Inflammatory macrophage treated with lipopolysaccharide for 1 hour (primary cell): ENCODE measurements at places on chromosomes 3 and 15.

DNA sequence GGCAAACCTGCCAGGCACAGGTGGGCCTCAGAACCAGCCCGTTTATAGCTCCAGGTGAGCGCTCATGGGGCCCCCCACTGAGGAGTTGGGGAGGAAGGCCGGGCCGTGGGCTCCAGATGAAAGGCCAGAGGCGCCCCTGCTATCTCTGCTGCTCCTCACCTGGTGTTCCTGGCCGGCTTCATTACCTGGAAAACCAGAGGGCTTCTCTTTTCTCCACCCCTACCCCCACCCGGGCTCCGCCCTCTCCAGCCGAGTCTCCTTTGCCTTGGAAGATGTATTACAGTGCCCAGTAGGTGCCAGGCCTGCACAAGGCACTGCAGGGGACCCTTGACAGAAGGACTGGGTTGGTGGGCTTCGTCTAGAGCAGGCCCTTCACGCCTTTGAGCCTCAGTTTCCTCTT lies 111.4 kb downstream of the WNT7A start:
- no peak for DNase-seq

DNA sequence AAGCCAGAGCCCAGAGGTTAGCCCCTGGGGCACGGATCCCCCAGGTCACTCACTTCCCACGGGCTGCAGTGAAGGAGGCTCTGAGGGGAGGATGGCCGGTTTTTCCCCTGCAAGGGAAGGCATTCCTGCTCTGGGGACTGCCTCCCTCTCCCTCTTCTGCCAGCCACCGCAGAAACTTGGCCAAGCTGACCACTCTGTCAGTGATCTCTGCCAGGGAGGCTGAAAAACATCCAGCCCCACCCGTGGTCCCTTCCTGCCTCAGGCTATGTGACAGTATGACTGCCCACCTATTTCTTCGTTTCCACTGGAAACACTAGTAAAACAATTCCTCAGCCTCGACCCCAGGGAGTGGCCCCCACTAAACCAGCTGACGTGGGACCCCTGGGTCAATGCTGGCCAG lies 14.6 kb upstream of the FANCD2 start:
- no peak for DNase-seq

GRCh38 chr15:59298225-59298853 lies 74.3 kb downstream of the MYO1E start:
- DNase-seq: peak; percentile 48

DNA sequence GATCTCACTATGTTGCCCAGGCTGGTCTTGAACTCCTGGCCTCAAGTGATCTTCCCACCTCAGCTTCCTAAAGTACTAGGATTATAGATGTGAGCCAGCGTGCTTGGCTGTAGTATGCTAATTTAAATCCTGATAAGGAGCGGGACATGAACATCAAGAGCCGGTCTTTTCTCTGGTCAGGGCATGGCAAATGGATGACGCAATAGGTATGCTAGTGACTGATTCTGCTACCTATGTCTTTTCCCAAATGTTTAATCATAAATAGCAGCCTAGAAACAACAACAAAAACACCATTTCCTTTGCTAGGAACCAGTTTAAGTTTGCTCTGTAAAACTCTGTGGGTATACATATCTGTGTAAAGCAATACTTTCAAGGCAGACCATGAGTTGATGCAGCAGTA lies 64.7 kb downstream of the STARD9 start:
- no peak for DNase-seq

GRCh38 chr3:100810671-100811070 lies 101.4 kb downstream of the TFG start:
- no peak for DNase-seq

- DNase-seq: peak; percentile 97
These were observed 501 bp downstream of the DMXL2 start for GRCh38 chr15:51621936-51622603.

GRCh38 chr15:69058830-69059556 lies 44.5 kb downstream of the NOX5 start:
- peak; percentile 96 for DNase-seq

GRCh38 chr15:79966634-79967297 lies 4.2 kb downstream of the BCL2A1 start:
- peak; percentile 64 for DNase-seq

DNA sequence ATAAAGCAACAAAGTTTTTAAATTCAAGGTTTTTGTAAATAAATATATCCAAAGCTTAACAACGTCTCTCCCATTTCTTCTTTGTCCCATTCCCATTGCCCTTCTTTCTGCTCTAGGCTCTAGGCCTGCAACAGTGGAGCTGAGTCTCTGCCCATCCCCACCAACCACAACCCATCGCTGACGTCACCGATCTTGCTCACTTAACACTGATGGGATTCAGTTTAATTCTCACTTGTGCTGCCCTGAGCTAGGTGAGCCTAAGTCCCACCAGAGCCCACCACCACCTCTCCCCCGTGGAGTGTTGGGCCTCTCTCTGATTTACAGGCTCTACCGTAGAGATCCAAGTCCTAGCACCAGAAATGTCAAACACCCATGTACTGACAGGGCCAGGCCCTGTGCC lies 61.3 kb upstream of the RAB6B start:
- no peak for DNase-seq

- peak; percentile 17 for DNase-seq
These were observed 96.1 kb downstream of the FOXP1 start for GRCh38 chr3:71487418-71487817.

DNA sequence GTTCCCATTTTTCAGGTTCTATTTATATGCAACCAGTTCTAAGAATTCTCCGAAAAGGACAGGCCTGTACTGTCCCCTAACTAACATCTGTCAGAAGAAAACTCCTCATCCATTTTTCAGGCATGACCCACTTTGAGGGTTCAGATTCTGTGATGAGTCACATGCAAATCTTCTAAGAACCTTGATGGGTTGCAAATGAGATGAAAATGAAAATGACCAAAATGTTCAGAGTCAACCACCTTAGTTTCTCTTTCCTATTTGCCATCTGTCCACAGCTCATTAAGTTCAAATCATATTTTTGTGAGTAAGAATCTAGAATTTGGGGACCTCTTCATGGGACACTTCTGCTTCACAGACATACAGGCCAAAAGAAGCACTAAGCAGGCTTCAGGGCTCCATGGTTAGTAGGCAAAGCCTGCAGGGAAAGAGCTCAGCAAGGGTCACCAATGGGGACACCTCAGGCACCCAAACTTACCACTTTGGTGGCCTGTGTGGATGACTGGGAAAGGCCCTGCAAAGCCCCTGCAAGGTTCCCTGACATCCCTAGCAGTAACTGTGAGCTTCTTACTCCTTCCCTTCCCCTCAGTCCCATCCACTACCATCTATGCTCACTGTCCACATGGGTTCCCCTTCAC lies 122.0 kb downstream of the WDR76 start:
- DNase-seq: no peak

GRCh38 chr3:127986803-127987202 lies 65.4 kb upstream of the SEC61A1 start:
- no peak for DNase-seq

DNA sequence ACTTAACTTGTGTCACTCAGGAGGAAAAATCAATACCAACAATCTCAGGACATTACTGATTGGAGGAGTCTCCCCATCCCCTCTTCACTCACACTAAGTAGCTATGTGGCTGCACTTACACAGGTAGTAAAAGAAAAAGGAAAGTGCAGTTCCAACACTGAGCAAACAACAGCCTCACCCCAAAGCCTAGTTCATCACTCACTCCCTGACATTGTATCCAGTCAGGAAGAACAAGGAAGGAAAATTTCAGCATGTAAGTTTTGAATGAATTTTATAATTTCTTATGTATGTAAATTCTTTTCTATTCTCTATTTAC lies 273.4 kb downstream of the IGSF11 start:
- DNase-seq: no peak

- peak; percentile 75 for DNase-seq
These were observed 202.0 kb downstream of the FNDC3B start for GRCh38 chr3:172241405-172241804.

- no peak for DNase-seq
These were observed 13.7 kb downstream of the PAK6 start for GRCh38 chr15:40252438-40253166.

- DNase-seq: no peak
These were observed 54.4 kb downstream of the ACAP2 start for GRCh38 chr3:195388380-195388779.

DNA sequence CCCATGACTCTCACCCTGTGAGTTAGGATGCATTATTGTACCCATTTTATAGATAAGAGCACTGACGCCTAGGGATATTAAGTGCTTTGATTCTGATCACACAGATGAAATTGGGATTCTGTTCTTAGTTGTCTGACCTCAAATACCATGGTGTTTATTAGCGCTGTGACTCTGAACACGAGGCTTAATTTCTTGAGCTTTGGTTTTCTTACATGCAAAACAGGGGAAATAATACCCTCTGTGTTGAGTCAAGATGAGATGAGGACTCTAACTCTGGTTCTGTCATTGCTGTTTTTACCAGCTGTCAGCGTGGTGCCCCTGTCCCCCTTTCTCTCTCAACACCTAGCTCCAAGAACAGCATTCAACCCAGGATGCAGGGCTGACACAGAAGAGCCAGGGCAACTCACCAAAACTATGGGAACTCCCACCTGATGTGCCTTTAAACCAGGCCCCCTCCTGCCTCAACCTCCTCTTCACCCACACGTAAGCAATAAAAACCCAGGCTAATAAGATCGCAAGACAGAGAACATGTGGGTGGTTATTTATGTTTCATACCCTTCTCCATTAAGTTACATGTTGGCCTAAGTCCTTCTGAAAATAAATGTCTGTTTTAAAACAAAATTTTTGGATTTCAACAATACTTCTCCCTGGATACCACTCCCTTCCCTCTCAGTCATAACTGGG lies 100.1 kb upstream of the SPATA12 start:
- DNase-seq: no peak

DNA sequence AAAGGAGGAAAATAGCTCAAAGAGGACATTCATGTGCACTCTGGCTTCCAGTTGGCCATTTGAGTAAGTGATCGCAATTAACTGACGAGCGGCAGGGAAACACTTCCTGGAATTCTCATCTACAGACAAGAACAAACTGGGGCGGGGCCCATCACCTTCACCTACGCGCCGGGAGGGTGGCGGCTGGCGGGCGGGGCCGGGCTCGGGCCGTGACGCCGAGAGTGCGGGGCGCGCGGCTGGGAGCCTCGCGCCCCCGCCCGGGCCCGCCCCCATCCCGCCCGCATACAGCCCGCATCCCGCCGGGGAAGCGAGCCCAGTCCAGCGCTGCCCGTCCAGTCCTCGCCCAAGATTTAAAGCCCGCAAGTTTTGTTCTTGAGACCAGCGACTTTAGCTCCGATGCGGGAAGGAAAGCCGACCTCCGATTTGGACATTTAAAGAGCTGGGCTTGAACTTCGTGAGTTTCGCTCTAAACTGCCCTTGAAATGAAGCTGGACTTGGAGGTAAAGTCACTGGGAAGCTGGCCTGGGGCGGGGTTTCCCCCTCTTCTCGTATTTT lies at the start of gene B3GNT5:
TSS of gene B3GNT5 (plus strand) at position 281 of the 555 bp plus-strand sequence. CDS start 16,546 bp downstream, outside the sequence.
- DNase-seq: peak; percentile 66

DNA sequence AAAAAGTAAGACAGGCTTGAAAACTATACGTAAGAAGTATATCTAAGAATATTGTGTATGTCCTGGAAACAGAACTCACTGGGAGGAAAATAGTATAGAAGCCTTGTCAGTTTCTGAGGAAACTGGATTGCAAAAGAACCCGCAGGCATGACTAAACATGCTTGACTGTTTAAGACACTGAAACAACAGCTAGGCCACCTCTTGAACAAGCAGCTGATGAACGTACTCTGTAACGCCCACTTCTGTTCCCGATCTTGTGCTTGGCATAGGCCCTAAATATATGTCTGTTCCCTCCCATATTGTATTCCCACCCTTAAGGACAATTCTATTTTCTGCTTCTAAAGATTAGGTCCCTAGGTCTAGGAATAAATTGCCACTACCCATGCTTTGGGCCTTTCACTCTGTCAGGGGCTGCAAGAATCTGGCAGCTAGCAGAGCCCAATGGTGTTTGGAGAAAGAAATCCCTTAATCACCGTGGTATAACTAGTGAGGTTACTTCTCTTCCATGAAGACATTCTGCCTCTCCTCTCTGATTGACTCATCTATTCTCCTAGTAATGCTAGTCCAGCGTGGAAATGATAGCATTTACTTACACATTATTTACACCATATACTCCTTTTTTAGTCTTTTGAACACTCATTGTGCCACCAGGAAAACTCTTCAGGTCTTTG lies 46.2 kb downstream of the CD200 start:
- peak; percentile 91 for DNase-seq

DNA sequence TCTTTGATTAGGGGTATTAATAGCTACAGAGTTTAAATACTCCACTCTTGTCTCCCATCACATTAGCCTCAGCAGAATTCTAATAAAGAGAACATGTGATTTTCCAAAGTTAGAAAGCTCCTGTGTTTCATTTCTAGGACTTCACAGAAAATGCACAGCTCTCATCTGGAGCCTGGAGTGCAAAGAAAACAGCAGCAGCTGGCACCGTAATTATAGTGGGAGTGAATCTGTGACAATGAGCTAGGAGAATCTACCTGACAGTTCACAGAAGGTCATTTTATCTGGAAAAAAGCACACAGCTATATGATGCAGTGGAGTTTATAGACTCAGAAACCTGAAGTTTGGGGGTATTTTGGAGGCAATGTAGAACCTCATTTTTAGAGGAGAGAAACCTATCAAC lies 5.4 kb upstream of the TRIM59 start:
- no peak for DNase-seq

DNA sequence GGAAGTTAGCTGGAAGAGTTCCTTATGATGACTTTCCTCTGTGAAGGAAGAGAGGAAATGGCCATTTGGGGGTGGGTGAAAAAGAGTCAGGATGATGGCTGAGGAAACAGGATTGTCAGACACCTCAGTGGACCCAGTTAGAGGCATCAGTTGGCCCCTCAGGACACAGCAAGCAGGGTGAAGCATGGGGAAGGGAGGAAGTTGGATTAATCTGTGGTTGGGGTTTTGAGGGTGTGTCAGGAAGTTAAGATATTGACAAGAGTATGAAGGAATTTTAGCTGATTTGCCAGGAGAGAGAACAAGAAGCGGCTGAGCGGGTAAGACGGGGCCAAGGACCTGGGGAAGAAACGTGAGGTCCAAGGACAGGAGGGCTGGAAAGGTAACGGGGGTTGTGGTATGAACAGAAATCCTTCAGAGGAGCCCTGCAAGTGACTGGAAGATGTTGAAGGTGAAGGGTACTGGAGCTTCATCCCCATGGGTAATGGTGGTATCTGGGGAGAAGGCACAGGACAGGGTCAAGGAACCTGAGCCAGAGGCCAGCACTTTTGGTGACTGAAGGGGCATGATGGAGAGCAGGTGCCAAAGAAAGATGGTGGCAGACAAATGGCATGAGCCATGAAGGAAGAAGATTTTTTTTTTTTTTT lies 2.7 kb downstream of the UQCC5 start:
- no peak for DNase-seq

DNA sequence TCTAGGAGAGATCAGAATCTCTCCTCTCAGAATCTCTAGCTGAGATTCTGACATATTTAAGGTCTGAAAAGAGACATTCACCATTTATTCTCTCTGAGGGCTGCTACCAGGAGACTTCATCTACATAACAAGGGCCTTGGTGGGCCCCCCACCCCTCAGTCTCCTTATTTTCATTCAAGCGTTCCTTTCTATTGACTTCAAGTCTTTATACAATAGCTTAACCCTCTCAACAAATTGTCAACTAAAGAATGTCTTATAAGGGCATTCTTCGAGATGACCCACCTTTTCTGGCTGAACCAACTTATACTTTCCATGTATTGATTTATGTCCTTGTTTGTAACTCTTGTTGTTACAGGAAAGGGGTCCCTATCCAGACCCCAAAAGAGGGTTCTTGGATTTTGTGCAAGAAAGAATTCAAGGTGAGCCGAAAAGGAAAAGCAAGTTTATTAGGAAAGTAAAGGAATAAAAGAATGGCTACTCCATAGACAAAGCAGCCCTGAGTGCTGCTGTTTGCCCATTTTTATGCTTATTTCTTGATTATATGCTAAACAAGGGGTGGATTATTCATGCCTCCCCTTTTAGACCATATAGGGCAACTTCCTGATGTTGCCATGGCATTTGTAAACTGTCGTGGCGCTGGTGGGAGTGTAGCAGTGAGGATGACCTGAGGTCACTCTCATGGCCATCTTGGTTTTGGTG lies 209.5 kb upstream of the ALCAM start:
- DNase-seq: no peak
